ENCODE measurements at places on chromosomes 3 and 15.

DNA sequence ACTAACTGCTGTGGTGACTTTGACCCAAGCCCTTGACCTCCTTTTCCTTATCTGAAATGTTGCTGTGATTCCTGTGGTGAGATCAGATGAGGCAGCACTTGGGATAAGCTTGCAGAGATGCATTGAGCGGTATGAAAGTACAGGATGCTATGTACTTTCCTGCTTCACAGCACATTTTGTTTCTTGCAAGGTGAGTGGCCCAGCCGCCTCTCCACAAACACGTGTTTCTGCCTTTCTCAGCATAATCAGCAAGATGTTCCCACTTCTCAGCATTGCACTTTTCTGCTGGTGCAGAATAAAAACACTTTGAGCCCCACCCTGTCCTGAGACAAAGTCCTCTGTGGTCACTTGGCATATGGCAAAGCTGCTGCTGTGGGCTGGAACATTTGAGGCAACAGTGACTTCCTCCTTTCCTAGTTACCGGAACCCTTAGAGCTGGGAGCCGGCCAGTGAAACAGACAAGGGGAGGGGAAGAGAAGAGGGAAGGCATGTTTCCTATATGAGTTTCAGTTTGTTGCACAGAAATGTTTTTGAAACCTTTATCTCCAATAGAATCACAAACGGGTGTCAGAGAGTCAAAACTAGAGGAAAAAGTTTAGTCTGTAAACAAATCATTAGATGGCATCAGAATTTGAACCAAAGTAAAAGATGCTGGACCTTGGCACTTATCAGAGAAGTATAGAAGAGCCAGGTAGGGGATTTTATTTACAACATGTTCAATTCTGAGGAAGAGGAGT, 5.0 kb downstream of the NUDT16 start:
- no peak for DNase-seq

GRCh38 chr3:131526801-131527347, 24.1 kb upstream of the MRPL3 start:
- DNase-seq: no peak

- no peak for DNase-seq
Observed at GRCh38 chr3:42148982-42149432, 57.9 kb downstream of the TRAK1 start.

- no peak for DNase-seq
Observed at GRCh38 chr15:49023354-49023753, 22.9 kb downstream of the SECISBP2L start.

DNA sequence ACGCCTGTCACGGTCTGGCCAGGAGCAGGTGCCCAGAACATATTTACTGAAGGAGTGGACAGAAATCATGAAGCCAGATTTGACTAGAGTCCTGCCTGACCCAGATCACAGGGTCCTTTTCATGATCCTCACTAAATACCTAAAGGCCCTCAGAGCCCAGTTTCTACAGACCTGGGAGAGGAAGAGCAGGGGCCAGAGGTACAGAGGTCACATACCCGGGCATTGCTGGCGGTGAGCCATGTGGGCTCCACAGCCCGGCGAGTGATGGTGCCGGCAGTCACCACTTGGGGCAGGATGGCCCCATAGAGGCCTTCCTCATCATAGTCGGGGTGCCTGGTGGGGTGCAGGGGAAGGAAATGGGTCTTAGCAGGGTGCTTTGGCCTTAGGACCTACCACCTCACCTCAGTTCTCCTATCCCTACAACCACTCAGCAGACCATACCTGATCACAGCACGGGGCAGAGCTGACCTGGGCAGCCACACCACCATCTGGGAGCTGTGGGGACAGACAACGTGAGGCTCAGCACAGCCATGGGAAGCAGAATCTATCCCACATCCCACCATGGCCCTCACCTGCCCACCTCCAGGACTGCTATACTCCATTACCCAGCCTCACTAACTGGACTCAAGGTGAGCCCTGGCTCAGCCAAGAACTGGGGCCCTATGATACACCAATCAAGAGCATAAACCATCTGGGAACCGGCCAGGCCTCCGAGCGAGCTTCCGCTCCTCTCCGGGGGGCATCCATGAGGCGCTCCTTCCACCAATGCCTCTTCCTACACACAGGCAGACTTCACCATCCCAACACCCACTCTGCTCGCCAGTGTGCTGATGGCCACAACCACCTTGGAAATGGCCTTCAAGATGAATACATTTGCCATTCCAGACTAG, 12.9 kb downstream of the POLG start:
- no peak for DNase-seq

GRCh38 chr15:49169880-49170597, at the start of gene GALK2:
GALK2 (plus strand) TSS chr15:49170247; CDS start chr15:49170323, 76 bp downstream.
- DNase-seq: peak; percentile 90

- DNase-seq: no peak
Observed at GRCh38 chr3:13645801-13646637, 97.1 kb downstream of the FBLN2 start.

DNA sequence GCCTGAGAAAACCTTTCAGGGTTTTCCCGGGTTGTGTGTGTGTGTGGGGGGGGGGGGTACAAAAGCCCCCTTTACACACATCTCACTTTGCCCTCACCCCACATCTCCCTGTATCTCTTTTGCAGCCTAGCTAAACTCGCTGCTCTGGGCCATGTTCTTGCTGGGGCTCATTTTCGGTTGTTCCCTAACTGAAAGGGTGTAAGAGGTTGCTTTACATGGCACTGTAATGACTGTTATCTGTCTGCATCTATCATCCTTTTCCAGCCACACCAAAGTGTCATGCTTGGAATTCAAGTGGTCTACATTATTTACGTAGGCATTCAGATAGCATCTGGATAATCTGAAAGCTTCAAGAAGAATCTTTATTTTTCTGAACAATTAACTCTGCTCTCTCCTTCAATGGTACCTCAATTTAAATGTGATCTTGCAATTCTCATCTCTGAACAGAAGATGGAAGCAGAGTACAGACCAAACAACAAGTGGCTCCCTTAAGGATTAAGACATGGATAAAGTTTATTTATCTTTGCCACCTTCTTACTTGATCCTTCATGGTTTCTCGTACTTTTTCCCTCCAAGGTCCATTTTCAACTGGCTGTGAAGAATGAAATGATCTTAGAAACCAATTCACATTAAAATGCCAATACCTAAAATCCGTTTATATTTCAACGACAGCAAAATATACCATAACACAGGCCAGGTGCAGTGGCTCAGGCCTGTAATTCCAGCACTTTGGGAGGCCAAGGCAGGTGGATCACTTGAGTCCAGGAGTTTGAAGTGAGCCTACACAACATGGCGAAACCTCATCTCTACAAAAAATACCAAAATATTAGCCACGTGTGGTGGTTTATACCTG, 34.9 kb downstream of the DCLK3 start:
- no peak for DNase-seq

DNA sequence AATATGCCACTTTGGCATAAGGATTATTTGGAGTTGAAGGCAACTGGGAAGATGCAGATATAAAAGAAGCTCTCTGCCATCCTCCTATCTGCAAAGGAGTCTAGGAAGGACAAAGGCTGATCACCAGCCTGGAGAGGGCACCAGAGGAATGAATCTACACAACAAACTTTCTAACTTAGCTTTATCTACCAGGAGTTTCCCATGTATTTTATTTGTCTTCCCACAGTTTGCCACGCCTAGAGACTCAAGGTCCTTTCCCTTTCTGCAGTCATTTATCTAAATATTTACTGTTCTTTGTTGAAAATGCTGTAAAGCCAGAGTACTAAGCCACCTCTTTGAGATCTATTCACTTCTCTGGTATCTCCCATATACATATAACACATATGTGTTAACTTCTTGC, 32.2 kb downstream of the GPR176 start:
- no peak for DNase-seq

DNA sequence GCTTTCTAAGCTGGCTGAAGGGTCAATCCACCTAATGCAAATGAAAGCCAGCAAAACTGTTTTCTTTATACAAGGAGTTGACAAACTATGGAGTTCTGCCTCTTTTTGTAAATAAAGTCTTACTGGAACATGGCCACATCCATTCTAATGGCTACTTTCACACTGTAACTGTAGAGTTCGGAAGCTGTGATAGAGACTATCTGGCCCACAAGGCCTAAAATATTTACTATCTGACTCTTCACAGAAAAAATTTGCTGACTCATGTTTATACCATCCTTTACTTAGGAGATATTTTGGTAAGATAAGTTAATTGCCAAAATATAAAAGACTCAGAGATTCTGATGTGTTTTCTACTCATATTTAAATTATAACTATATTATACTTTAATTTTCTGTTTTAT, 93.7 kb upstream of the GK5 start:
- no peak for DNase-seq

GRCh38 chr15:65956307-65956706, 87.0 kb downstream of the RAB11A start:
- no peak for DNase-seq

DNA sequence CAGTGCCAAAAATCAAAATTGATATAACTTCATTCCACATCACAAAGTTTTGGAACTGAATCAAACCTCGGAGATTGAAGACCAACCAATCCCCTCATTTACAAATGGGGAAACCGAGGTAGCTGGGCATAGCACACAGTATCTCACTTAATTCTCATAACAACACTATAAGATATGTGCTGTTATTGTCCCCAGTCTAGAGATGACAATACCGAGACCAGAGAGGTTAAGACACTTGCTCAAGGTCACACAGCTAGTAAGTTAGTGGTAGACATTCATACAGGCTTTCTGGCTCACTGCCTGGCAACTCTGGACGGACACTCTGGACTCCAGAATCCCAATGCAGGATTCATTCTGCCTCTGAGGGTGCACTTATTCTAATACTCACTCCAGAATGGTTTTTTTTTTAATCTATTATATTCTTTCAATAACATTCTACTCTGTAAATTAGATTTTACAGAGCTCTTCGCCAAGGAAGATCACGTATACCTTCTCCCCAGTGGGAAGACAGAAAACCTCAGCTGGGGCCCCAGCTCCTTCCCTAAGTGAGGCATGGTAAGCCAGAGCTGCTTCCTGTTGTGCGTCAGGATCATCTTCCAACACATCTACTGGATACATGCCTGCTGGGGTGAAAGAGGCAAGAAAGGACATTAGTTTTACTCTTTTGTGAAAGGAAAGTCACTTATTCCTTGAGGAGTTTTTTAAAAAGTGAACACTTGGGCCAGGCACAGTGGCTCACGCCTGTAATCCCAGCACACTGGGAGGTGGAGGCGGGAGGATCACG, 128.4 kb upstream of the IGF1R start:
- DNase-seq: no peak

DNA sequence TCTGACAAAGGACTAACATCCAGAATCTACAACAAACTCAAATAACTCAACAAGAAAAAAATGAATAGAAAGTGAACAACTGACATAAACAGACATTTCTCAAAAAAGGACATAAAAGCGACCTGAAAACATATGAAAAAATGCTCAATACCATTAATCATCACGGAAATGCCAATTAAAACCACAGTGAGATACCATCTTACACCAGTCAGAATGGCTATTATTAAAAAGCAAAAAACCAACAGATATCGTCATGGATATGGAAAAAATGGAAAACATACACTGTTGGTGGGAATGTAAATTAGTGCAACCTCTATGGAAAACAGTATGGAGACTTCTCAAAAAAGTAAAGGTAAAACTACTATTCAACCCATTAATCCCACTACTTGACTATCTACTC, 53.3 kb downstream of the ZNF385D start:
- no peak for DNase-seq

- no peak for DNase-seq
Observed at GRCh38 chr15:74228723-74229081, 7.4 kb upstream of the CCDC33 start.

DNA sequence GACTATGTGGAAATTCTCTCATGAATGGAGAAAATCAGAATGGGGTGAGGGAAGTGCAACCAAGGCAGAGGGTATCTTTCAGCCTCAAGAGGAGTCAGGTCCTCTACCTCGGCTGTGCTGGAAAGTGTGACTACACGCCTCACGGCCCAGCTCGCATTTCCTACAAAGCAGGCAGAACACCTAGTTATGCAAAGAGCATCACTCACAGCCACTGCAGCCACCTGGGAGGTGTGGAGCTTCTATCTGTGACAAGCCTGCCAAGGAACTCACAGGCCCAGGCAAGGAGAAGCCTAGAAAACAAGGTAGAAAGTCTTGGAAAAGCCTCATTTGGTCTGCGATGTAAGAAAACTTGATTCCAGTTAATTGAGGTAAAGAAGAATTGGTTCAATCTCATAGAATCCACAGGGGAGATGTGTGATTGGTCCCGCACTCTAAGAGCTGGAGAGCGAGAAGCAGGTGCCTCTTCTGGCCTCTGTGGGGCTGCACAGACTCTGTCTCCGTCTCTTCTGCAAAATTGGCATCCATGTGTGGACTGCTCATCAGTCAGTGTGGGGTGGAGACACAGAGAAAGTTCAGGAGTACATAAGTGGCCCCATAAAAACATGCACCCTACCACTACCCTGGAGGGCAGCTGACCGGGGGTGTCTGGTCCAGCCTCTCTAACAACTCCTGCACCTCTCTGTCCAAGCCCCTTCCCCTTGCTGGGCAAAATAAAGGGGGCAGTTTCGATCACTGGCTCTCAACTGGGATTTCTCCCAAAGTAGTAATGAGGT, 76.8 kb downstream of the TAMM41 start:
- DNase-seq: no peak

DNA sequence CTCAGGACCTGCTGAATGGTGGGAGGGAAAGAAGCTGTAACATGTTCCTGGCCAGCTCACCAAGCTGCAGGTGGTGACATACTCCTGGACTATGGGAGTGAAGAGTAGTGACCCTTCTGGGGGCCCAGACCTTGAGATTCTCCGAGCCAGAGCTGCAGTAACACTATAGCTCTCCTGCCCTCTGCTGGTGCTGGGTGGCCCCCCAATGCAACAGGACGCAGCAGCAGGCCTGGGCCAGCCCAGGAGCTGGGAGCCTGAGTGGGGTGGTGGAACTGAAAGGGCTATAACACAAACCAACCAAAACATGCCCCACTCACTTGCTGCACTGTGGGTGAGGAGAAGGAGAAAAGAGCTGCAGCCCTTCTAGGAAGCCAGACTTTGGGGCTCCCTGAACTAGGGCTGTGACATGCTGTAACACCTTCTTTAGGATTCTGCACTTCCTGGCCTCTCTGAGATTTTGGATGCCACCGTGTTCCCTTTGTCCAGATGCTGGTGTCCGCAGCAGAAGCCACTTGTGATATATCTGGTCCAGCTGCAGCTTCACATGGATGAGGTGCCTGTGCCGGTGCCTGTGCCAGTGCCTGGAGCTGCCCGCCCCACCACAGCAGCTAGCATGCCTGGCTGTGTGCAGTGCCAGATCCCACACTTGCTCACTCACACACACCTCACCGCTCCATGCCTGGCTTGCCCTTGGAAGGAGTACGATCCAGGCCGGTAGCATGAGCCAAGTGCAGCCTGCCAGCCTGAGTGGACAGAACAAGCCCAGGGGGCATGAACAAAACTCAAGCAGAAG, 636.8 kb upstream of the KCNMB2 start:
- no peak for DNase-seq

Data from activated CD8-positive, alpha-beta memory T cell treated with anti-CD3 and anti-CD28 coated beads, Interleukin-2, amount 10 ng/mL, durations not matched to agents 7 days and 5 days (primary cell).